ENCODE measurements at places on chromosomes 6 and 20.

GRCh38 chr6:21334651-21335050, 258.9 kb upstream of the SOX4 start:
- no peak for DNase-seq

GRCh38 chr6:2168480-2168879, 76.9 kb downstream of the GMDS start:
- DNase-seq: no peak

DNA sequence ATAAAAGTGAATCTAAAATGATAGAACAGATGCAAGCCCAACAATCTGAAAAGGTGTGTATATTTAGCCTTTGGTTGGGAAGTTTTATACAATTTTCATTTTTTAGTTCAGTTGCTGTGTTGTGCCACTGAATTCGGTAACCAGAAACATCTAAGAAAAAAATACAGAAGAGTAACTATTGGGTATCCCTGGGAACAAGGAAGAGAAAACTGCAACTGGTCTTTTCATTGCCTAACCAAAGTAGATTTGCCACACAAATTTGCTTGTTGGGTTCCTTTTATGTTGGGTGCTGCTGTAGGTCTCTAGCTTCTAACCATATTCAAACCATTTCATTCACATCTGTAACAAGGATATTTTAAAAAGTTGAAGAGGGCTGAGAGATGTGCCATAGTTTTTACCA, 2.8 kb upstream of the TMEM30A start:
- no peak for DNase-seq

DNA sequence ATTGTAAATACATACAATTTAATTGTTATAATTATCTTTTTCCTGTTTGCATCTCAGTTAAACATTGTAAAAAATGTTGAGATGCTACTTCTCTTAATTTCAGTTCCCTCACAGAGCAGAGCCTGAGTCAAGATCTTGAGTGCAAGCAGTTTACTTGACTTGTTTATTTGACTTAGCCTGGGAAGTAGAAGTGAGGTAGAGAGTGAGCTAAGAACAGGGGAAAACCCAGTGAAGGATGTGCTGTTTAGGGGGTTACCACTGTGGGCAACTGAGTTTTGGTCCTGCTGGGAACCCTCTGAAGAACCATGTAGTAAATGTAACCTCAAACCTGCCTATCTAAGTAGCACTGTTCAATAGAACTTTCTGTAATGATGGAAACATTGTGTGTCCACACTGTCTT, 495.2 kb upstream of the FLRT3 start:
- DNase-seq: no peak

Measured in T-helper 2 cell (primary cell).